ENCODE measurements at places on chromosomes 2 and 18.

GRCh38 chr2:43174368-43174916 lies 52.0 kb downstream of the ZFP36L2 start:
- no peak for DNase-seq

DNA sequence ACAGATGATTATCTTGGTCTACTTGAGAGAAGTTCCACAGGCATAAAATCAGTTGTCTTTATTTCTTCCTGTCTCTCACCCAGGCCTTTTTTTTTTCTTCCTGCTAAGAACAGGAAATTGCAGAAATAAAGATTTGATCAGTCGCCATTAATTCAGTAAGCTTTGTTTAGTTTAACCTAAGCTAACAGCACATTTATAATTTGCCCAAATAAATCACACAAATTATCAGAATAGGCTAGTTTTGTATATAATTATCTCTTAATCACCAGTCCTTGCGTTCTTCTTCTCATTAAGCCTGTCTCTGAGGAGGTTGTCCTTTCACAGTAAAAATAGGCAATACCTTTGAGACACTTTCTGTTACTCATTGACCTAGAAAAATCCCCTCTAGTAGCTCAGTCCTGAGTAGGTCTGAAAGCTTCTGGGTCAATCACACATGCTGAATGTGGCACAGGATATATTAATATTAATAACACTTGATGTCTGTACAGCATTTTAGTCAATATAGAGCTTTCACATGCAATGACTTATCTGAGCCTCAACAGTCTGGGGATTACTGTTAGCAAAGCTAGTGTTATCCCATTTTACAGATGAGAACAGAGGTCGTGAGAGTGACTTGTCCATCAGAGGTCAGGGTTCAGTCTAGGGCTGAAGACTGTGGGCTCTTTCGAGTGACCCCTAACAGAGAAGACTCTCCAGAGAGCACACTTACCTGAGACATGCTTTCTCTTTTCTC lies 11.2 kb upstream of the STK17B start:
- DNase-seq: no peak

- DNase-seq: no peak
Observed at GRCh38 chr2:235567842-235568241, 74.0 kb downstream of the AGAP1 start.

DNA sequence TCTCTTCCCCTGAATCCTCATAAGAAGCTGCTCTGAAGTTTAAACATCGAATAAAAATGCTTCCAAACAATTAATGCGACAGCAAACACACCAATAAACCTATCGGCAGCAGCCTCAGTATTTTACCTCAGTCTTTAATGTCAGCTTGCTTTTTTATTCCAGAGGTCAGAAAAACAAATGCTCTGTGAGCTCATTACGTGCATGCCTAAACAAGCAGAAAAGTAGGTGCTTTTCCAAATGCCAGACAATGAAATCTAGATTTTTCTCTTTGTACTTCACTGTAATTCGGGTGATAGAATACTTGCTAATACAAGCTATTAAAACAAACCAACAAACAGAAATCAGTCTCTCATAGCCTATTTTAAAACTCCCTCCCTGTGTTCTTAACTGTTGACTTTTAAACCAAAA lies 381.5 kb downstream of the NRXN1 start:
- no peak for DNase-seq

- DNase-seq: no peak
Observed at GRCh38 chr2:128538396-128538795, 219.7 kb upstream of the HS6ST1 start.

DNA sequence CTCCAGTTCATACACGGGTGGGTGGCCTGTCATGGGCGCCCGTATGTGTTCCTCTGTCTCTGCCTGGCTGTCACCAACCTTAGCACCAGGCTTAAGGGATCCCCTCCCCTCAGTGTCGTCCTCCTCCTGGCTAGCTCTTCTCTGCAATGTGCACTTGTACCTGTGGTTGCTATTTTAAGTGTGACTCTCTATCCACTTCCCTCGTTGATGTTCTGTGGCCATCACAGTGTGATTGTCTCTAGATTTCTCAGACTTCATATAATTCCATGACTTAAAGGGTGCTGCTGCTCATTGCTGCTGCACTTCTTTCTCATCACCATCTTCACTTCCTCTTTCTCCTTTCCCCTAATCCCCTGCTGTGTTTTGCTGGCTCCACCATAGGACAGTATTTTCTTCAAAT lies 143.4 kb downstream of the EML6 start:
- no peak for DNase-seq

DNA sequence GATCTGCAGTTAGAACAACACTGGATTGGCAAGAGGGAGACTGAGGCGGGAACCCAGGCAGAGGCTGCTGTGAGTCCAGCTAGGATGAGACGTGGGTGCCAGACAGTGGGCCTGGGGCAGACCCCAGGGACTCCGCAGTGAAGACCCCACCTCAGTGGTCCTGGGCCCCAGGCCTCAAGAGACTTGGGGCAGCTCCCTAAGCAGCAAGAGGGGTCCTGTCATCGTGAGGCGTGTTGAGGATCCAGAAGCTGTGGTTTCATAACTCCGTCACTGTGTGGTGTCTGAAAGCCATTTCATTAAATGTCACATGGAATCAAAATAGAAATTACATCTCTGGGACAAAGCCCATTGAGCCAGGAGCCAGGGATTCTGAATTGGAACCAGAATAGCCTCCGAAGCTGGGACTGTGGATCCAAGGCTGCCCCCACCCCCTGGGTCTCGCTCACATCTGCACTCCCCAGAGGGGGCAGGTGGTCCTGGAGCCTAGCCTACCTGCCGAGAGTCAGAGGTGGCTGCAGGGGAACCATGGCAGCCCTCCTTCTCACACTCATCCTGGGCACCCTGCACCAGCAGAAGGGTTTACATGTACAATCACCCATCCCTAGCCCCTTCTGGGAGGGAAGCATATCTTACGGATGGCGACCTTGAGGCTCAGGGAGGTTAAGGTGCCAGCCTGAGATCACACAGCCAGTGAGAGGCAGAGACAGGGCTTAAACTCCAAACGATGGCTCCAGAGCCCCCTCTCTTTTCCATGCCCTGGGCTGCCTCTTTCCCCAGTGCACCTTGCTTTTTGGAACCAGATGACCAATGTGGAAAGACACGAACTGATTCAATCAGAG lies 23.2 kb downstream of the RRM2 start:
- DNase-seq: no peak

DNA sequence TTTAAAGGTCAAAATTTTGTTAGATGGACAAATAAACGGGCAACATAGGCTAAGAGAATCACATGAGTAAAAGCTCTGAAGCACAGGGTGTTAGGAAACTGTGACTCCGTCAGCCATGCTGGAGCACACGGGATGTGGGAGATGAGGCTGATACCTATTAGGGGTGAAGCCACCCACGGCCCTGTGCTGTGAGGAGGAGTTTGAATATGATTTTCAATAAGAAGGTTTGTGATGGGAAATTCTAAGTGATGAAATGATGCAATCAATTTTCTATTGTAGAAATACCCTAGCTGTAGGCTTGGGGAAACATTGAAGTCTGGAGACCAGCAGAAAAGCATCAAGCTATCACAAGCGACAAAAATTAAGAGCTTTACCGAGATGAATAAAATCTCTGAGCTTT lies 431.3 kb downstream of the CMPK2 start:
- no peak for DNase-seq

DNA sequence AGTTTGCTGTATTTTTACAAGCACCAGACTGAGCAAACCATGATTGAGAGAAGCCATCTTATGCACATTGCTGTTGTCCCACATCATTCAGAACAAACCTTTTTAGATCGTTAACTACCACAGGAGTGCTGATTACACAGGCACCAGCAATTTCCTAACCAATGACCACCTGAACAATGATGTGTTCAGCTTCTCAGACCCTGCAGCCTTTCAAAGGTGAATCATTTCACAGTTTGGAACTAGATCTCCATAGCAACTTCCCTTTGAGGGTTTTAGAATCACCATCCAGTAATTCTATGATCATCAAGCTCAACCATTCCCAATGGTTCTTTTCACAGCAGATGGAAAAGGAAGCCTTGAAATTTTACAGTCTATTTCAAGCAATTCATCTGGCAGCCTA lies 71.4 kb downstream of the OLA1 start:
- no peak for DNase-seq

GRCh38 chr2:195360242-195360641 lies 296.8 kb upstream of the SLC39A10 start:
- no peak for DNase-seq

DNA sequence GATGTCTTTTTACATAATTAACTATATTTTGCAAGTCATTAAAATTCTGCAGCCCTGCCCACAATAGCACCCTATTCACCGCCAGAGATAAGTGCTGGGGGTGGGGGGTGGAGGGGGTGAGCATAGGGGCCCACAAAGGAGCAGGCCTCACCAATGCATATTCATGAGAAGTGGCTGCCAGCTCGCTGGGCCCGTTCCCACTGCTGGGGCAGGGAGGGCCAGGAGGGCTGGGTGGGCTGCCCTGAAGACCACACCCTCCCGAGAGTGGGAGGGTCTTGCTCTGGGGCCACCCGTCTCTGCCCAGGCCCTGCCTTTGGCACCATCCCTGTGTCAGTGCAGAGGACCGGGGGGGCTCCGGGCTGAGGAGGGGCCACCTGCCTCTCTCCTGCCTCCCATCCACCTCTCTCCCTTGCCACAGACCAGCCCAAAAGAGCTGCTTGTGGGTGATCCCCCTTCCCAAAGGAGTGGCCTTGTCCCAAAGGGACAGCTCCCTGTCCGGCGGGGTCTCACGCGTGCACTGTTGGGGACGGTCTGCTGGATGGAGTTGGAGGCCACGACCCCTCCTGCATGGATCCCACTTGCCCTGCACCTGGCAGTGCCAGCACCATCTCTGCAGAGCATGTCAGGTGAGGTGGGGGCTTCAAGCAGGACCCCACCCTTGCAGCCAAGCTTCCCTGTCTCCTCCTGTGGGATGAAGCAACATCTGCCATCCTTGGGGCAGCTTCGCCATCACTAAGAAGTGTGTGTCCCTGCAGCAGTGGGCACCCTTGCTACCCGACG lies 138.8 kb upstream of the GPC1 start:
- no peak for DNase-seq

GRCh38 chr2:20662308-20662937 lies 4.5 kb upstream of the GDF7 start:
- DNase-seq: no peak

DNA sequence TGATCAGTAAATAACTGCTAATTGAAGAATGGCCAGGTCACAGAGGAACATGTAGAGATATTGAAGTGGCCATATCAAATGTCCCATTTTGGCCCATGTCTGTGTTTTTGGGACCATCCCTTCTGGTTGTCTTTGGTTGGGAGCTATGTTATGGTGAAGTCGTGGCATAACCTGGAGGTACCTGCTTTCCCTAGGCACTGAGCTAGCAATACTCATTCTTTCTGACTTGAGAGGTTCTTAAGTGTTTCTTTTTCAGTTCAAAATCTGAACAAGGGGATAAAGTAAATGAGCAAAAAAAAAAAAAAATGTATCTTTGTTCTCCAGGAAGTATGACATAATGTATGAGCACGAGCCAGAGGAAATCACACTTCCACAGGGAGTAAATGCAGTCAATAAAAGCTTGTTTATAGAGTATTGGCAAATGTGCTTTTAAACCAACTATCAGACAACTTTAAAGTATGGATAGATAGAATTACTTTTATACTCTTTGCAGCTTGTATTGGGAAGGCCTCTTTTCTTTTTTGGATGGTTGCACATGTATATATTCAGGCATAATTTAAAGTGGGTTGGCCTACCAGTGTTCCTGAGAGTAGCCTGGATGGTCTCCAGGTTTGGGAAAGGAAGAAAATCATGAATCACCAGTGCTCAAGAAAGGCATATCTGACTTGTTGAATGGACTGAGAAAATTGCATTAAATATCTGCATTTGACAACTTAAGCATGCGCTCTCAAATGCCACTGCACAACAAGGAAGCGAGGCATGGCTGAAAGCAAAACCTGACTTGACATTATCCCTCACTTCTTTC lies 125.0 kb downstream of the SPHKAP start:
- no peak for DNase-seq

DNA sequence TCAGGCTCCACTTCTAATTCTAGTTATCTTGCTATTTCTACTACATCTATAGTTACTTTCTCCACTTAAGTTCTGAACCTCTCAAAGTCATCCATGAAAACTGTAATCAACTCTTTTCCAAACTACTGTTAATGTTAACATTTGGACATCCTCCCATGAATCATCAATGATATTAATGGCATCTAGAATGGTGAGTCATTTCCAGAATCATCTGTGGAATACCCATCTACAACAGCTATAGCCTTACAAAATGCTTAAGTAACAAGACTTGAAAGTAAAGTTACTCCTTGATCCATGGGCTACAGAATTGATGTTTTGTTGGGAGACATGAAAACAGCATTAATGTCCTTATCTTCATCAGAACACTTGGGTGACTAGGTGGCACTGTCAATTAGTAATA lies 35.4 kb downstream of the BARD1 start:
- peak; percentile 3 for DNase-seq

DNA sequence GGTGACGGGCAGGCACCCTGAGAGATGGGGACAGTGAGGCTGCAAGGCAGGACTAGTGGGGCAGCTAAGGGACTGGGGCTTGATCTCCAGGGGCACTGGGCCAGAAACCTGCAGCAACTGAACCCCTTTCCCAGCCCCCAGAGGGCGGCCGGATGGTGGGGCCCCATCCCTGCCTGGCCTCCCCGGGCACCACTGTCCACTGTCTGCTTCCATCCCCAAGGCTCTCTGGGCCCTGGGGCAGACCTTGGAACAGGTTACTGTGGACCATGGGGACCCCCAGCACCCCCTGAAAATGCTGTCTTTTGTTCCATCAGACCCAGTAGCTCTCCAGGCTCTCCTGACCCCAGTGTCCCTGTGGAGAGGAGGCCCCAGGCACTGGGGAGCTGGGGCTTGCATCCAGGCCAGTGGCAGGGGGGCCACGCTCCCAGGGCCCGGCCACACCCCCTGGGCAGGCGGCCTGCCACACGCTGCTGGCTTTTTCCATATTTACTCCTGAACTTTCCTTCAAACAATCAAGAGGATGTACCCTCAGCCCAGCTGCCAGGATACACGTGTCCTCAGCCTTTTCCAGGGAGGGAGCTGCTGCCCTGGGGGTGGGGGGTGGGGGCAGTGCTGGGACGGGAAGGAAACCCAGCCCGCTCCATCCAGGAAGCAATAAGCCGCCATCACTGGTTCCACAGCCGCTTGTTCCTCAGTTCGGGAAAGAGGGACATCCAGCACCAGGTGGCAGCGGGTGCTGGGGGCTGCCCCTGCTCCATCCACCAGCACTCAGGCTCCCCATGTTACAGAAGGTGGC lies 102.3 kb upstream of the ODC1 start:
- no peak for DNase-seq

DNA sequence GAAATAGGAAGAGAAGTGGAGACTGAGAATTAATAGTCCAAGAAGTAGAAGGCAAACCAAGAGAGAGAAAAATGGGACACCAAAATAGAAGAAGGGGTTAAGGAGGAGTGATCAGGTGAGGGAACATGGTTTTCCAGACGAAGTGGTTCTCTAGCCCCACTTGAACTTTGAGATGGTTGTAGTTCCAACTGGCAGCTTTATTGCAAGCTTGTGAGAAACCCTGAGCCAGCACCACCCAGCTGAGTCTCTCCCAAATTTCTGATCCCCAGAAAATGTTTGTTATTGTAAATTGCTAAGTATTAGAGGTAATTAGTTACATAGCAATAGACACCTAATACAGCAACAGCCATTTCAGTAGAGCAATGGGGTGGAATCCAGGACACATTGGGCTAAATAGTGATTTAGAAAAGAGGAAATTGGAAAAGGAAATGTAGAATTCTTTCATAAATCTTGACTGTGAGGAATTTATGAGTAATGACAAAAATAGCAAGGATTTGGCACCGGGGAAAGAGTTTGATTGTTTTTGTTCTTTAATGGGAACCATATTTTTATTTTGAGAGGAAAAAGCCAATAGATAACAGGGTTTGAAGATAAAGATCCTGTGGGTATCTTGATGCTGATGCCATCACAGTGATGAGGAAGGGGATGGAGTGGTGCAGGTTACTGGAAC lies 62.1 kb upstream of the XDH start:
- DNase-seq: no peak

All from AG04449 (cell line).